ENCODE measurements at places on chromosomes 1 and 21.

- no peak for DNase-seq
These were observed 89.8 kb downstream of the ADSS2 start for GRCh38 chr1:244361764-244362473.

- no peak for DNase-seq
These were observed 26.2 kb downstream of the ERI3 start for GRCh38 chr1:44328671-44329416.

DNA sequence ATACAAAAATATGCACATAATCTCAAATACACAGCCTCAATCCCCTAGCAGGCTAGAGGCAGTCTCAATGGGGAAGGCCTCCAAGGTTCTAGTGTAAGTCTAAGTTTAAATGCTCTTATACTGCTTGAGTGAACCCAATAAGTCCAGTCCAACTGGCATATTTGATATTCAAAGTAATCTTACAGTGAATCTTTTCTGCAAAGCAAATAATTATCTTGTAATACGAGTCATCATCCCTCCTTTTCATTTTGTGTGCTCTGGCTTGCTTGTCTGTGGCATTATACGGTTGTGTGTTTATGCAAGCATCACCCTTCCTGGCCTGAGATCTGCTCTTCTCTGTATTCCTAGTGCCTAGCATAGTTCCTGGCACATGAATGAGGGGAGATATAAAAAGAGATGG, 166.9 kb upstream of the HMGB4 start:
- no peak for DNase-seq

DNA sequence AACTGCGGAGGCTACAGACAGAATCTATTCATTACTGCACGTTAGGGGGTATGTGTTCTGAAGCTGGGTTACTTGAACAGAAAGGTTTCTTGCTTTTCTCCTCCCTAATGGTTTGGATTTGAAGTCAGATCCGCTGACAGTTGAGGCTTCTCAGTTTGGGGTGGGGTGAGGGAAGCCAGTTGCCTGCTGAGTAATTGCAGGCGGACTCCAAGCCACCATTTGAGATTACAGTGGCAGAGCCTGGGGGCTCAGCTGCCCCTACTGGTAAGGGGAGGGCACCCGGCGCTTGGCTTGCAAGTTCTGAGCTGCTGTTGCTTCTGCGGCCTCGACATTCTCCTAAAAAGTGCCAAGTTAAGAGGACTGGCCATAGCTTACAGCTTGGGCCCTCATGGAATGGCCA, 2.0 kb downstream of the GRHL3 start:
- DNase-seq: no peak

DNA sequence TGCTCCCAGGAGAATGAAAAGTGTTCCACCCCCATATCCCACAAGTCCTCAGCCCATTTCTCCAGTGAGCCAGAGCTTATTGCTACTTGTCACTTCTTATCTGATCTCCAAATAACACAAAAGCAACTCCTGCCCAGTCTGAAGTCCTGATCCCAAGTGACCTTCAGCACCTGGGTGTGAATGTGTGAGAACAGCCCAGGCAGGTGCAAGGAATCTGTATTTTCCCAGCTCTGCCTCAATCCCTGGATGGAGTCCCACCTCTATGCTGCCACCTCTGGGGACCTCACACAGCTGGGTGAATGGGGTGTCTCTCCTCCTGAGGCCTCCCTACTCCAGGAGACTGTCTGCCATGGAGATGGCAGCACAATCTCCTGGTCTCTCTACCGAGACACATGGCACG, 402.4 kb upstream of the PROX1 start:
- DNase-seq: no peak

DNA sequence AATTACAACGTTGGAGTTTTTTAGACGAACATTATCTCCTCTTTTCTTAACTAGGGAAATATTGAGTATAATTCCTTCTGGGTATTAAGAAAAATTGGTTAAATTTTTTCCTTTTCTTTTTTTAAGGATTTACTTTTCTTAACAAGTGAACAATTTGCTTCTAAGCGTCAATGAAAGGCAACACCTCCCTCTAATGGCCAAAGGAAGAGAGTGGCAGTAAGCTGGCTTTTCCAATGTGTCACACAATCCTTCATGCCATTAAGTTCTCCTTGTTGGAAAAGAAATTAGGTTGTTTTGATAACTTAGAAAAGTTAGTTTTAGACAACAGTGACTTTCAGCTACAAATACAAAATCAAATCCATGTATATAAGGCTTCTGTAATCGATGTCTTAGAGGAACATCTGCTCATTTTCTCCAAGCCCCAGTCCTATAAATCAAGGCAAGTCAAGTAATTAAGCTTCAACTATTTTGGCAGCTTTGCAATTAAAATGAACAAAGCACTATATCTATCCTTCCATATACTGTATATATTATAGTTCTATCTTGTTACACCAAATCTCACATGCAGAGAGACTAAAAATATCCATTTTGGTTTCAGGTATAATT, 62.8 kb downstream of the EDEM3 start:
- peak; percentile 3 for DNase-seq

DNA sequence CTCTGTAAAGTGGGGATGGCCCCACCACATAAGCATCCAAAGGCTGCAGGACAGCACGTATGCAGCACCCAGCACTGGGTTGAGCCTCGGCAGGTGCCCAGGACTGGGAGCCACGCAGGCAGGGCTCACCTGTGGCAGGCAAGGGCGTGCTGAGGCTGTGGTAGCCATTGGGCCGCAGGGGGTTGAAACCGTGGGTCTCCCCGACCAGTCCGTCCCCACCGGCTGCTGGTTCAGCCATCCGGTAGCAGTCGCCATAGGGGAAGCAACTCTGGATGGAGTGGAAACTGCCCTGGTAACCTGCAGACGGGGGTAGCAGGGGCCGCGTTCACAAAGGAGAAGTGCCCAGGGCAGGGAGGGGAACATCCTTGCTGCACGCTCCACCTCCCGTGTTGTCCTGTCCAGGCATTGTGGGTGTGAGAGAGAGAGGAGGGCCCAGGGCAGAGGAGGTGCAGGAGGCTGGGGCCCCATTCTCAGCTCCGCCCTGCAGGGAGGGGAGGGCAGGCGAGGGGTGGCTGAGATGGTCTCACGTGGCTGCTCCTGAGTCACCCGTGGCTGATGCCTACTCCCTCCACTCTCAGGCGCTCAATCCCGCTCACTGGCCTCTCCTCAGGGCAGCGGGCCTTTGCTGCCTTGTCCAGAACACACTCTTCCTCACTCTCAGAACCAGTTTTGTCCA, 49.9 kb downstream of the DMRTB1 start:
- peak; percentile 15 for DNase-seq

GRCh38 chr21:41800425-41801320, 33.8 kb upstream of the RIPK4 start:
- no peak for DNase-seq

DNA sequence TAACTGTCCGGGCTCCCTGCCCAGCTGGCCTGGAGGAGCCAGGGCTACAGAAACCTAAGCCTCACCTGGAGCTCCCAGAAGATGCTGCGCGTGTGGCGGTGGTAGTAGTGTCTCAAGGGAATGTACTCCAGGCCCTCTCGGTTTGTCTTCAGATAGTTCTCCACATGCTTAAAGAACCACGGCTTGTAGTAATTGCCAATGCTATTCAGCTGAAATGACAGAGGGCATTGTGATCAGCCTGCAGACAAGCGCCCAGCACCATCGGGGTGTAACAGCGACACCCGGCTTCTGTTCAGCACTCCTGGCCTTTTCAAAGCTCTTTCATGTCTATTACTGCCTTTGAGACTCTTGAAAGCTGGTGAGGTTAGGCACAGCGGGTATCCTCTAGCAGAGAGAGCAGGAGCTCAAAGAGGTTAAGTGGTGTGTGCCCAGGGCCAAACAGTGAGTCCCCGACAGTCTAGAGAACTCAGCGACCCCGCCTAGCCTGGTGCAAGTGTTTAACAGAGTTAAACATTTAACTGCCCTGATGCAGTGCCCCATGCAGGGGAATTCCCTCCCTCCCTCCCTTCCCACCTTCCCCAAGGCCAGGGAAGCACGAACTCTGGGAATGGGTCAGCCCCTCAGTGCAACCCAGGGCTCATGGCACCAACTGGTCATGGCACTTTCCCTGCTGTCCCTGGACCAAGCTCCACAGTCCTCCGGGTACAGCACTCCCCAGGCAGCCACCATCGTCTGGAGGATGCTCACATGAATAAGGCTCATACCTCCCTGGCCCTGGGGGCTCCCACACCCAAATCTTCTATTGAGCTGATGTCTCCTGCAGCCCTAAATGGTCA, 21.5 kb downstream of the DHCR24 start:
- DNase-seq: no peak

- no peak for DNase-seq
These were observed 33.7 kb upstream of the IFI44L start for GRCh38 chr1:78586572-78586971.

- DNase-seq: no peak
These were observed 363.0 kb downstream of the SETD4 start for GRCh38 chr21:35697321-35697808.

GRCh38 chr1:109537450-109538178, 2.1 kb upstream of the GPR61 start:
- DNase-seq: no peak

DNA sequence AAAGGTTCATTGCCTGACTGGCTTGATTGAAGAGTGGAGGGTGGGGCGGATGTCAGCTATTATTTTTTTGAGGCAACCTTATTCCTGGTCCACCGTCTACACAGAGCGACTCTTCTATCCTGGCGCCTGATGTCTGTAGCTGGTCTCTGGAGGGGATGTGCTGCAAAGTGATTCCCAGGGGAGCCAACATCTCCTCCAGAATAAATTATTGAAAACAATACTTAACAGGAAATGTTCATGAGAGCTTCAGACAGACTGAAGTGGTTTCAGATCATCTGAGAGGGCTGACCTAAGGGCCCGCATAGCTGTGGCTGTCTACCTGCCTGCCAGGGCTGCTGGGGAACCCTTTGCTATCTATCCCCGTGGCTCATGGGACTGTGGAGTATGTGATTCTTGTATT, 66.7 kb downstream of the TEX35 start:
- no peak for DNase-seq

- no peak for DNase-seq
These were observed 84.1 kb upstream of the SELENON start for GRCh38 chr1:25715888-25716287.
